ENCODE measurements at places on chromosomes 3 and 15. TPM values are rescaled to one million over a fixed set of nuclear protein-coding genes. Genes with fewer than 3 reads are reported as not detected.

SGO1 gene
- total RNA-seq = not detected

EFCAB12 gene
- 0.65 TPM for total RNA-seq

NSMCE3 gene
- 6.9 TPM for total RNA-seq

MUSTN1 gene
- 6.0 TPM for total RNA-seq

SHC4 gene
- total RNA-seq = 2.2 TPM

GANC gene
- total RNA-seq = 53.0 TPM

POTEB gene
- not detected for total RNA-seq

LZTFL1 gene
- total RNA-seq = 20.1 TPM

DNA sequence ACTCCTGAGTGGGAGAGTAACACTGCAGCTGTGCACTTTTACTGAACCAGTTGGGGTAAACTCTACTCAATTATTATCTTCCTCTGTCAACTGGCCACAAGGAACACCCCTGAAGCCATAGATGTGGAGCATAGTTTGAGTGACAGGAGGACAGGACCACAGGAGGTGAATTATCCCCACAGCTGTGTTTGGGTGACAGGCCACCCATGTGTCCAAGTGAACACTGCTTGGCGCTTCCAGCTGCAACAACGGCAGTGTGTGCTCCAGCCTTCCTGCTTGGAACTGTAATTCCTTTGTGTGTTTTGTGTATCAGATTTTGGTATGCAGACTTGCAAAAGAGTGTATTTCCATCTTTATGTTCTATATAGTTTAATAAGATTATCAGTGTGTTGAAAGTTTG, 20.2 kb upstream of the TSPAN3 start:
- DNase-seq = no peak

DNA sequence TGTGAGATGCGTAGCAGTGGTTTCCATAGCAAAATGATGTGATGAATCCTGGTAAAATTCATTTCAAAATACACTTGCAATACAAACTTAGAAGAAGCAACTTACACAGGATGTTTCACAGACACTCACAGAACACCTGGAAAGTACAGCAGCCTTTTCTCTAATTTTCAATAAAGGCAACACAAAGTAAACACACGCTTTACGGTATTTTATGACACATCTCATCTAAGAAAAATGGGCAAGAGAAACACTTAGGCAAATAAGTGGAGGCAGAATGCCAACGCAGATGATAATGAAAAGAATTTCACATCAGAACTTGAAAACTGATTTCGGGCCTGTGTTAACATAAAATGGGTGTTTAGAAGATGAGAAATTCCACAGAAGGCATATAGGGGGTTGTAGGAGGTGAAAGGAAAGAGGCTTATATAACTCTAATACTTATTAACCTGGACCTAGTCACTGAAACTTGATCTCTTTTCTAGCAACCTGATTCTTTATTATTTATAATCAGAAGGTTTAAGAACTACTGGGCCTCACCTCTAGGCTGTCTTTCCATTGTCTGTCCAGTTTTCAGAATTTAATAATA, 25.6 kb upstream of the MAP3K13 start:
- no peak for DNase-seq

GRCh38 chr3:141557961-141558706, 71.3 kb downstream of the RASA2 start:
- DNase-seq = no peak

DNA sequence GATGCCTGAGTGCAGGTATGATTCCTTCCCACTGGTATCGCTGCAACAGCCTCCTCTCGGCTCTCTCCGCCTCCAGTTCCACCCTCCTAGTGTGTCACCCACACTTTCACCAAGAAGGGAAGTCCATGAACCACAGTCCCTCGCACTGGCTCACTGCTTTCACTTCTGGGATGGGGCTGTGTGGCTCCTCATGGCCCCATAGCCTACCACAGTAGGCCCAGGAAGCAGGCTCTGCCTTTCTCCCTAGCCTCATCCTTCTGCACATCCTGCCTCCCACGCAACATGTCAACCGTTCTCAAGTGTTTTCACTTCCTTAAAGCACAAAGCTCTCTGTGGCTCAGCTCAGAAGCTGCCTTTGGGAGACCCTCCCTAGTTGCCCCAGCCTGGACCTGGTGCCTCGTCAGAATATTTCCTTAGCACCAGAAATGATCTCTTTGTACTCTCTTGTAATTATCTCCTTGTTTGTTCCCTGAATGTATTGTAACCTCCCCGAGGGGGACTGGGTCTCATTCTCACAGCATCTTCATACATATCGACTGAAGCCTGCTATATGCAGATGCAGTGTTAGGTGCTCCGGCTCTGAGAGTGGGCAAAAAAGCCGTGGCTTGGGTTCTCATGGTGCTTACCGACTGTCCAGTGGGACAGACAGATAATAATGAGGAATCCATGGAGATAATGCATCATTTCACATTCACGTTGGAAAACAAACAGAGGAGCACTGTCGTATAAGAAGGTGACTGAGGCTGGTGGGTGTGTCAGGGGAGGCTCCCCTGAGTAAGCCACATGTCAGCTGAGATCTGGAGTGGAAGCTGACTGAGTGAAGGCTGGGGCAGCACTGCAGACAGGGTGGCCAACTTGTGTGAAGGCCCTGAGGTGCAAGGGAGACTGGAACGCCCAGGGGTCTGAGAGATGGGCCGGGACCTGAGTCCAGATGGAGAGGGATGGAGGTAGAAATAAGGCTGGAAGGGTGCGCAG, 107.1 kb downstream of the DGKG start:
- DNase-seq = no peak

DNA sequence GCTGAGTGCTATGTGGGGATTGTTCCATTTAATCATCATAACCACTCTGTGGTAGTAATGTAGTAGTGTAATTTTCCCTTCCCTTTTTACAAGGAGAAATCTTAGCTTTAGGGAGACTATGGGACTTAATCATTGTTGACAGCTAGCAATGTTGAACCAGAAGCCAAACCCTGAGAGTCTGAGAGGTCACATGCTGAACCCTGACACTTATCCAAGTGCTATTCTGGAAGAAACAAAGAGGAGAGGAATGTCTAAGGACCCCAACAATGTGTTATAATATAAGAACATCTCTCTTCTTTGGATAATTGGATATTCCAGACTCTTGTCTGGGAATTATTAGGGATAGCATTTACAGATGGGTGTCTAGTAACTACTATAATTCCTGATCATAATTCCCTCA, 58.4 kb downstream of the GAP43 start:
- DNase-seq = no peak

- DNase-seq = no peak
These were observed 563.5 kb upstream of the CCDC54 start for GRCh38 chr3:106813742-106814141.

- no peak for DNase-seq
These were observed 263.7 kb downstream of the OCA2 start for GRCh38 chr15:27835233-27835939.

DNA sequence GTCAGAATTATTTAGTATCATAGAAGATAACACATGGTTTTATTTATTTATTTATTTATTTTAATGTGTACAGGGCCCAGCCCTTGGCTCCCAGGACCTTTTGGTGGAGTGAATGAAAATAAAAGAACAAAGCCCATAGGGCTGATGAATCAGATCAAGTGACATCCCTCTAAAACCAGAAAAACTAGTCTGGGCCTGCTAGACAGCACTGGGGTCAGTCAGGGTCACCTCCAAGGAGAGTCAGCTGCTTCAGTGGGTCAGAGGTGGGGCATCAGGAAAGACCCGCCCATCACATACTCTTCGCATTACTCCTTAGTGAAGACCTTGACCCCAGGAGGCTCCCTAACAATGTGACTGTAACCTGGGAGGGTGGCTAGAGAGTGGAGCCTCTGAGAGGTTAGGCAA, 12.8 kb downstream of the PPCDC start:
- DNase-seq = no peak

DNA sequence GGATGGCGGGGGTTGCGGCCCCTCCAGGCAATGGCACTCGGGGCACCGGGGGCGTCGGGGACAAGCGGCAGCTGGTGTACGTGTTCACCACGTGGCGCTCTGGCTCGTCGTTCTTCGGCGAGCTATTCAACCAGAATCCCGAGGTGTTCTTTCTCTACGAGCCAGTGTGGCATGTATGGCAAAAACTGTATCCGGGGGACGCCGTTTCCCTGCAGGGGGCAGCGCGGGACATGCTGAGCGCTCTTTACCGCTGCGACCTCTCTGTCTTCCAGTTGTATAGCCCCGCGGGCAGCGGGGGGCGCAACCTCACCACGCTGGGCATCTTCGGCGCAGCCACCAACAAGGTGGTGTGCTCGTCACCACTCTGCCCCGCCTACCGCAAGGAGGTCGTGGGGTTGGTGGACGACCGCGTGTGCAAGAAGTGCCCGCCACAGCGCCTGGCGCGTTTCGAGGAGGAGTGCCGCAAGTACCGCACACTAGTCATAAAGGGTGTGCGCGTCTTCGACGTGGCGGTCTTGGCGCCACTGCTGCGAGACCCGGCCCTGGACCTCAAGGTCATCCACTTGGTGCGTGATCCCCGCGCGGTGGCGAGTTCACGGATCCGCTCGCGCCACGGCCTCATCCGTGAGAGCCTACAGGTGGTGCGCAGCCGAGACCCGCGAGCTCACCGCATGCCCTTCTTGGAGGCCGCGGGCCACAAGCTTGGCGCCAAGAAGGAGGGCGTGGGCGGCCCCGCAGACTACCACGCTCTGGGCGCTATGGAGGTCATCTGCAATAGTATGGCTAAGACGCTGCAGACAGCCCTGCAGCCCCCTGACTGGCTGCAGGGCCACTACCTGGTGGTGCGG, 1.9 kb downstream of the CHST2 start:
- DNase-seq = no peak

- DNase-seq = no peak
These were observed 286.4 kb downstream of the ZIC4 start for GRCh38 chr3:147119989-147120388.

- no peak for DNase-seq
These were observed 97.3 kb upstream of the LRIG1 start for GRCh38 chr3:66598168-66598567.

- DNase-seq = no peak
These were observed 37.9 kb downstream of the GOLGA6A start for GRCh38 chr15:74044267-74045110.

DNA sequence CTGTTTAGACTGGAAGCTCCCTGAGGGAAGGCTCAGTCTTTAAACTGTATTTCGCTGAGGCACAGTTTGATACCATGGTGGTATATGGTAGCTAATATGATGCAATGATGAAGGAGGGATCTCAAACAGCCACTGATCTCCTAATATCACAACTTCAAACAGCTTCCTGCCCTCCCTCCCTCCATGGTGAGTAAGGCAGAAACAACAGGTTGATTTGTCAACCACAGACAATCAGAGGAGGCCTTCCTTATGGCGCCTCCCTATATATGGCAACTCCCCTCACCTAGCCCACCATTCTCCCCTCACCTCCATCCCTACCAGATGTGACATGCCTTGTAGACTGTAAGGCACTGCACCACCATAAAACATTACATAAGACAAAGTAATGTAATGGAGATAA, 316.5 kb upstream of the ICE2 start:
- no peak for DNase-seq

GRCh38 chr3:58581328-58582091, 4.3 kb upstream of the FAM107A start:
- no peak for DNase-seq

DNA sequence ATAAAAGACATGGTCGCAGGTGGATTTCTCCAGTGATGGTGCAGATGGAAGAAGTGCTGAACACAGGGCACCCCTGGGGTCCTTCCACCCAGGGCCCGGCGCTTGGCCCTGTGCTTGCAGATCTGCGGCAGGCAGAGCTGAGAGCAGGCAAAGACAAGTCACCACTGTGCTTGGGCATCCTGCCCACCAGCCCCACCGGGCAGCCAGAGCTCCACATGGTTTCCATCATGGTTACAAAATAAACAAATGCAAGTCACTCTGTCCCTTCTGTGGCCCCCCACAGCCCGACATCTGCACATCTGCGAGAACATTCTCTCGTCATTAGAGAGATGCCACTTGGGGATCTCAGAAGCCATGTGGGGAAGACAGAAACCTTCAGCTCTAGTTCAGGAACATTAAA, 37.6 kb upstream of the SFMBT1 start:
- no peak for DNase-seq

DNA sequence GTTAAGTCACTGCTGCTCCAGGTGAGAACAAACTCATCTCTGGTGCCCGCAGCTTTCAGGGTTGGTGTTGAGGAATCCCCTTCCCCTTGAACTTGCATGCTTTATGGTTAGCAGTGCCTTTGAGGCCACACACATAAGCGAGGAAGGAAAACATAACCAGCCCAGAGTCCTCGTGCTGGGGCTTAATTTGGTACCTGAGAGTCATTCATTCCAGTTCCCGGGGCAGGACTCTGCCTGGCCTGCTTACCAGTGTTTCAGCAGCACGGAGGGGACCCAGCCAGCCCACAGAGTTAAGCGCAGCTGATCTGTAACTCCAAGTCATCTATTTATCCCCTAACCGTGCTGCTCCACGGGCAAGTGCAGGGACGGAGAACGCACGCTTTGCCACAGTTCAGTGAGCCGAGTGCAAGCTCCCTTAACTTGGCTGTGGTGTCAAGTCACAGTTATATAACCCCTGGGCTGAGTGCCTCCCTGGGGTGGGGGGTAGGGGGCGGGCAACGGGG, 302.3 kb upstream of the ICE2 start:
- no peak for DNase-seq

DNA sequence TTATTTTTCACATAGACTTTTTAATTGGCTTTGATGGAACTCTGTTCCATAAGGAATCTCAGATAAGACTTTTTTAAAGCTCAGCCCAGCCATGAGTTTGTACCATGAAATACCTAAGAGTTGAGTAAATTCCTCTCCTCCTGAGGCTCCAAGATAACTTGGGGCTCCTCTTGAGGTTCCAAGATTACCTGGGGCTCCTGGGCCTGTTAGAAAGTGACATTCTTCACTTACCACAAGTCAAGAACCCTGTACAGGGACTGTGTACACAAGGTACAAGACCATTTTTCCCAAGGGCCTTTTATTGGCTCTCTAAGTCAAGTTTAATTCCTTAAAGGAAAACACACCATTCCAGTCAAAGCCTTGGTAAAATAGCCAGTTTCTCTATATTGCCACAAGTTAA, 111.3 kb upstream of the PRR20G start:
- no peak for DNase-seq

- peak; percentile 38 for DNase-seq
These were observed 93.9 kb upstream of the CCDC80 start for GRCh38 chr3:112734736-112735350.
